ENCODE measurements at places on chromosomes 7 and 10.

DNA sequence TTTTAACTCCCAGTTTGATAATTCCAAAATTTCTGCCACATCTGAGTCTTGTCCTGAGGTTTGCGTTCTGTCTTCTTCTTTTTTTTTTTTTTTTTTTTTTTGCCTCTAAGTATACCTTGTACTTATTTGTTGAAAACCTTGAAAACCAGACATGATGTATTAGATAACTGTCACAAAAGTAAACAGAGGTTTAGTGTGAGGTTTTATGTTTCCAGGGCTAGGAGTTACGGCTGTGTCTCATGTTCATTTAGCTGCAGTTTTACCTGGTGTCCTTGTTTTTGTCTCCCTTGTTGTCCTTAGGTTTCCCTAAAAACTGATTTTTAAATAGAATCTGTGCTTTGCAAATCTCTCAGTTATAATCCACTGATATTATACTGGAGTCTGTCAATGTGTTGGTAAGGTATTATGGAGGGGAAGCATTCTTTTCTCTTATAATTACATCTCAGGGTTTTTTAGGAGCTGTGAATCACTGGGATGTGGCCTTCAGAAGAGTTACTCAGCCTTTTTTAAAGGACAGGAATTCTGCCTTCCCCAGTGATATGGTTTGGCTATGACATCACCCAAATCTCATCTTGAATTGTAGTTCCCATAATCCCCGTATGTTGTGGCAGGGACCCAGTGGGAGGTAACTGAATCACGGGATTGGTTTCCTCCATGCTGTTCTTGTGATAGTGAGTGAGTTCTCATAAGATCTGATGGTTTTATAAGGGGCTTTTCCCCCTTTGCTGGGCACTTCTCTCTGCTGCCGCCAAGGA lies 95.0 kb downstream of the CDCA7L start:
- peak; percentile 82 for DNase-seq
- peaks cover 1% of the 10 kb centered on the region for H3K27me3 ChIP-seq
- peaks cover 17% of the 10 kb centered on the region for H3K4me1 ChIP-seq
- H3K27ac ChIP-seq = peak overlapping the region; percentile 91

DNA sequence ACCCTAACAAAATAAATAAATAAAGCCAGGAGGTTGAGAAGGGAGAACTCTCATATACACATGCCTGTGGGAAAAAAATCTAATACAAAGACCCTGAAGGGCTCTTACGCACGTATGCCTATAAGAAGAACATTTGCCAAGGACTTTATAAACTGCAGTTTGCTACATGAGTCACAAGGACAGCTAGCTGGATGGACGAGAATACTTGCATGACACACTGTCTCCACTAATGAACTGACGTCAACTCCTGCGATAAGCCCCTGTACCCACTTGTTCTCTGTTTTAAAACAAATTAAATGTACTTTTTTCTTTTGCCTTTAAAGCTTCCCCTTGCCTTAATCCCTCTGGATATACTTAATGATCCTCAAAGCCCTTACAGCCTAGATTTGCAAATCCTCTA lies 374.6 kb upstream of the GHITM start:
- no peak overlapping the region for H3K27ac ChIP-seq
- H3K4me3 ChIP-seq = no peak overlapping the region
- H3K36me3 ChIP-seq = no peaks in the 10 kb centered on the region

GRCh38 chr10:69492091-69492745 lies 41.0 kb downstream of the TSPAN15 start:
- peaks cover 13% of the 10 kb centered on the region for H3K36me3 ChIP-seq
- H3K4me3 ChIP-seq = no peak overlapping the region
- peaks cover 9% of the 10 kb centered on the region for H3K27me3 ChIP-seq
- DNase-seq = no peak
- H3K27ac ChIP-seq = no peak overlapping the region
- peaks cover 9% of the 10 kb centered on the region for H3K4me1 ChIP-seq

DNA sequence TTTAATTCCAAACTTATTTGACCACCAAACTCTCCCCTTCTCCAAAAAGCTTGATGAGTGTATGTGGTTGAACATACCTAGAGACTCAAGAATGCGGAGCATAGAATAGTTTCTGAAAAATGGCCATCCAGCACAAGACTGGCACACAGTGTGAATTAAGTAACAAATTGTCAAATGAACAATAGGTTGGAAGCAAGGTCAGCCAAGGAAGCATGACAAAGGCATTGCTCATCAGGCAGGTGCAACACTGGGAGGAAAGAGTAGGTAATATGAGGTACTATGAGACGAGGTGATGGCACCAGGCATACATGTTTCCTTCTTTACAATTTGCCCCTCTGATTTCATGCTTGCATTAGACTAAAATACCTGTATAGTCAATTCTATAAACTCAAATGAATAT lies 73.7 kb downstream of the DKK1 start:
- H3K27me3 ChIP-seq = no peaks in the 10 kb centered on the region
- no peaks in the 10 kb centered on the region for H3K36me3 ChIP-seq
- peaks cover 7% of the 10 kb centered on the region for H3K4me1 ChIP-seq
- no peak for DNase-seq

GRCh38 chr10:51937308-51938140 lies 238.1 kb upstream of the CSTF2T start:
- H3K27me3 ChIP-seq = no peaks in the 10 kb centered on the region
- peaks cover 17% of the 10 kb centered on the region for H3K4me1 ChIP-seq
- DNase-seq = peak; percentile 43
- peak overlapping the region; percentile 74 for H3K4me3 ChIP-seq
- H3K36me3 ChIP-seq = no peaks in the 10 kb centered on the region

- H3K27ac ChIP-seq = no peak overlapping the region
- peak; percentile 46 for DNase-seq
- no peaks in the 10 kb centered on the region for H3K27me3 ChIP-seq
- peaks cover 31% of the 10 kb centered on the region for H3K36me3 ChIP-seq
Measured at GRCh38 chr7:130632111-130632510, 36.4 kb downstream of the COPG2 start.
